Hepatocyte (in vitro differentiated cells): ENCODE measurements at places on chromosomes 5 and 9.

- peak; percentile 75 for DNase-seq
These were observed 59.6 kb upstream of the SLC27A6 start for GRCh38 chr5:128905568-128906110.

DNA sequence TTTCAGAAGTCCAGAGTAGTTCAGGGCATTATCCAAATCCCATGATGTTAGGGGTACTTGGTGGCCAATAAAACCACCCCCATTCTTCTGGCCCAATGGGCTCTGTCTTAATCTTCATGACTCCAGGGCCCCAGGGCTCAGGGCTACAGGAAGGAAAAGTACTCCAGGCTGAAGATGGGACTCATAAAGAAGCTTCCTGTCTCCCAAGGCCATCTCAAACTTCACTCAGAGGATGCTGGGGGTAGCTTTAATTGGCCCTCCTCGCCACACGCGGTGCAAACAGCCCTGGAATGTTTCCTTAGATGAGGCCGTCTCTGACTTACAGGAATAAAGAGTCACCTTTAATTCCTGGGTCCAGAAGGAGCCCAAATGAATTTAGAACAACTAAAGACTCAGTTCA, 52.3 kb downstream of the BOD1 start:
- DNase-seq = no peak

- DNase-seq = no peak
These were observed 41.9 kb downstream of the MTRR start for GRCh38 chr5:7910738-7911428.

GRCh38 chr5:9156282-9156681, 389.6 kb downstream of the SEMA5A start:
- DNase-seq = peak; percentile 52

- peak; percentile 61 for DNase-seq
These were observed 11.7 kb upstream of the OR13D1 start for GRCh38 chr9:104682642-104683041.

- DNase-seq = no peak
These were observed 69.9 kb downstream of the STK10 start for GRCh38 chr5:172117977-172118701.

DNA sequence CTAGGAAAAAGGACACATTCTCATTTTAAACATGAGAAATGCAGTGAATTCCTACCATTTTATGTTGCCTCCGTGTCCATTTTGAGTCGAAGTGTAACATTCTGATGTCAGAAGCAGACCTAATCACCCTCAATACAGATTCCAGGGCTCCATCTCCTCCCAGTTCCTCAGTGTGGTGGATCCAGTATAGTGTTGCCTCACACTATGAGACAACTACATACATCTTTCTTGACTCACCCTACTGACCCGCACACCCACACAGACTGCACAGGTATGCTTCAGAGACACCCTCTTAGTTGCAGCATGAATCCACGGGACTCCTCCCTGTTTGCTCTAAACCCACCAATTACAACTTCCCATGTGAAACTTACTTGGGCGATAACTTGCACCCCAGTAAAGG, 564.9 kb downstream of the SEMA5A start:
- DNase-seq = no peak

GRCh38 chr9:7579351-7579750, 220.2 kb downstream of the DMAC1 start:
- DNase-seq = no peak

GRCh38 chr5:146081556-146081955, 23.8 kb downstream of the PLAC8L1 start:
- DNase-seq = no peak

GRCh38 chr9:93825348-93826115, 129.6 kb downstream of the BARX1 start:
- DNase-seq = no peak

DNA sequence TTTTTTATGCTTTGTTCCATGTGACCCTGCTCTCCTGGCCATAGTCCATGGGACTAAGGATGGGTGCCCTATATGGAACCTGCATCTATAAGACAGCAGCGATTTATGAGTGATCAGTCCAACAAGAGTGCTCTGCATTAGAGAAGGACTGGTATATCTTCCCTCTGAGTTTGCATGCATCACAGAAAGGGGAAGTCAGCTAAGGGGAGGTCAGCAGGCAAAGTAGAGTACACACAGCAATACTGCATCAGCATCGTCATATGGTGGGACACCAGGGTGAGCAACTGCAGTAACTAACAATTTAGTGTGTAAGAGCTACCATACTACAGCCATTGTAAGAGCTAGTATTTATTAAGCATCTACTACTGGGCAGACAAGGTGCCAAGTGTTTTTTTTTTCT, 311.3 kb downstream of the NDUFS4 start:
- no peak for DNase-seq

DNA sequence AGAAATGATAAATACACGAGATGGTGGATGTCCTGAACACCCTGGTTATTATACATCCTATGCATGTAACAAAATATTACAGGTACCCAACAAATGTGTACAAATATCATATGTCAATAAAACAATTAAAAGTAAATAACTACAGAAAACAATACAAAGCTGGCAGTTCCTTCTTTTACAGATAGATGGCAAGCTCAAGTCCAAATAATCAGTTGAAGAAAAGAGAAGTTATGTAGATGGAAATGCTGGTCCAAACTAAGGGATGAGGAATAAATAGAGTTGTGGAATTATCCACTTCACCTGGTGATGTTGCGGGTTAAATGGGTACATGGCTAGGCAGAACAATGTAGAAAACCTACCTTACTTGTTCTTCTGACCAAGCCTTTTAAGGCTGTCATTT, 79.4 kb downstream of the PALM2AKAP2 start:
- no peak for DNase-seq

- DNase-seq = peak; percentile 66
These were observed 23.4 kb downstream of the DMRTA1 start for GRCh38 chr9:22469928-22470544.

- peak; percentile 48 for DNase-seq
These were observed 27.6 kb downstream of the TBC1D2 start for GRCh38 chr9:98227883-98228282.

DNA sequence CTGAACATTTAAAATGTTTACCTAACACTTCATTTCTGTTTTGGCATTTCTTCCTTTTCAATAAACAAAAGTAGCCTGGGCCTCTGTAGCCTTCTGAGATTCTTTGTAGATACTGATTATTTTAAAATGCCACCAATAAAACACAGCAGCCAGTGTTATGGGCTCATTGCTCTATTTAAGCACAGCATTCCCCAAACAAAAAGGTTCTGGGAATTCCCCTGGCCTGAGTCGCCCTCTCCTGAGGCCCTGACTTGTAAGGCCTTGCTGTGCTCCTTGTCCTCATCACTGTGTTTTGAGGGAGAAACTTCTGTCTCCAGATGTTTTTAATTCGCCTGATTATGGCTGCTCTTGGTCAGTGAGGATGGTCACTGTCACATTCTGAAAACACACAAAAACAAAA, 33.0 kb upstream of the CTXN3 start:
- DNase-seq = peak; percentile 10

GRCh38 chr5:134138416-134139376, 24.2 kb downstream of the TCF7 start:
- no peak for DNase-seq

DNA sequence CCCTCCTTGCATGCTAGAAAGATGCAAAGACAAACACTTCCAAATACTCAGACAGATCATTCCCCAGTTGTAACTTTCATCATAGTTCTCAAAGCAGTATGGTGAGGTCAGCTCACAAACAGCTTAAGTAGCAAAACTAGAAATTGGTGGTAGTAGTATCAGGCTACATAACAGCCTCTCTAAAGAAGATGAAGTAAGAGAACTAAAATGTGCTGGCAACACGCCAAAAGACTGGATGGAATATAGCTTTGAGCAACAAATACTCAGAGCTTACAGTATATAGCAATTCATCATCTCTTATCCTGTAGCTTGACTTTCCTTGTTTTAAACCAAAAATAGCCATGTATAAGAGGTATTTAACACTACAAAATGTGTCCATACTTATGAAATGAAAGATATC, 7.5 kb downstream of the PFDN1 start:
- peak; percentile 90 for DNase-seq

GRCh38 chr5:7246287-7246686, 149.7 kb upstream of the ADCY2 start:
- DNase-seq = no peak

GRCh38 chr9:34552606-34552981, 29.8 kb upstream of the ENHO start:
- DNase-seq = no peak

- no peak for DNase-seq
These were observed 62.5 kb upstream of the FOXE1 start for GRCh38 chr9:97790542-97790941.

GRCh38 chr5:109630093-109630492, 59.6 kb upstream of the MAN2A1 start:
- no peak for DNase-seq

- DNase-seq = no peak
These were observed 194.3 kb downstream of the TLE4 start for GRCh38 chr9:79766091-79766490.

- DNase-seq = no peak
These were observed 245.6 kb downstream of the LURAP1L start for GRCh38 chr9:13020146-13021040.

GRCh38 chr5:110104060-110104725, 414.5 kb downstream of the MAN2A1 start:
- DNase-seq = no peak
